ENCODE measurements at places on chromosomes 1 and 21.

GRCh38 chr1:202615501-202616354 lies 94.5 kb downstream of the SYT2 start:
- DNase-seq = no peak

DNA sequence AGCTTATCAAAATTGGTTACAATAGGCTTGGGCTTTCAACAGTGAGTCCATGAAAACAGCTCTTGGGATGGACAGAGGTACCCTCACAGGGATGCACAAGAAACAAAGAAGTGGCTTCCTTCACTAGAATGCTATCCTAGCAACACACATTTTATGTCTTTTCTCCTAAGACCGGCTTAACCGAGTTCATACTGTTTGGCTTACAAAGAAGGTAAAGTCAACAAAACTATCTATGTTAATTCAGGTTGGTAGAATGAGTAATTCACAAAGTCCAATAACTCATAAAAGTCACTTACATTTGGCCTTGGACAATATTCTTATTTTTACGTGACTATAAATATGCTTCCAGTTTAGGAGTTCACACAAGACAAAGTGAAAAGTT lies 9.0 kb downstream of the ERG start:
- DNase-seq = no peak

- DNase-seq = no peak
Observed at GRCh38 chr1:217014066-217014465, 290.8 kb upstream of the ESRRG start.

DNA sequence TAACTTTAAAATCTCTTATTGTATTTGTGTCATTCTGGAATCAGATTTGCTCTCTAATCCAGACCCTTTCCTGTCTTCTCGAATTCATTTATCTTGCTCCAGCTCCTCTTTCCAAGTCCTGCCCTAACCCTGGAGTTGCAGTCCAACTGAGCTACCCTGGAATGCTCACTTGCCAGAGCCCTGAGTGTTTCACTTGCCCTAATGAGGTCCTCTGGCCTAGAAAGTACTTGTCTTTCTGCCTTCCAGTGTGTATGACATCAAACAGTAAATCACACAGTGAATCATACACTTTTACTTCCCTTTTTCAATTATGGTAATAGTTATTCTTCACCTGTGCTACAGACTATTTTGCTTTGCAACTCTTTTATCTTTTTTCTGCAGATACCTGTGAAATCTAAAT lies 96.9 kb downstream of the NEK7 start:
- no peak for DNase-seq

DNA sequence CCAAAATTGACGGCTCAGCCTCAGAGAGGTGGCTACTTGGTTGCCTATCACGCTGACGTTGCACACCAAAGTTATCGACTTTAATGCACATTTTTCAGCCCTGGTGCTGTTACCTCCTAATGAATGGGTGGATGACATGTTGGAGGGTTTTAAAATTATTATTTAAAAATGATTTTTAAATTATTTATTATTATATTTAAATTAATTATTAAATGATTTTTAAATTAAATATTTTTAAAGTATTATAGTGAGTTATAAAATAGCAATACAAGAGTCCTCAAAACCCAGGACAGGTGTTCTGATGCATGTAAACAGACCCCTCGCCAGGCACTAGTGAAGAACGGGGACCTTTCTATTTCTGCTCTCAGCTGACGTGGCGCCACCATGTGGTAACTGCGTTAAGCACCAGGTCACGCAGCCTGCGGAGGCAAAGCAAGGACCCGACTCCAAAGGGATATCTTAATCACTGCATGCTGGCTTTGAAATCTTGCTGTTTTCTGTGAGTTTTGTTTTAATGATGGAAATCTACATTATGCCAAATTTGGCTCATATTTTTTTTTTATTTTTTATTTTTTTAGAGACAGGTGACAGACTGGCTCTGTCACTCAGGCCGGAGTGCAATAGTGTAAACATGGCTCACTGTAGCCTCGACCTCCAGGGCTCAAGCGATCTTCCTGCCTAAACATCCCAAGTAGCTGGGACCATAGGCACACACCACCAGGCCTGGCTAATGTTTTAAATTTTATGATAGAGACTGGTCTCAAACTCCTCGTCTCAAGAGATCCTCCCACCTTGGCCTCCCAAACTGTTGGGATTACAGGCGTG lies 22.6 kb downstream of the CASP9 start:
- peak; percentile 34 for DNase-seq

DNA sequence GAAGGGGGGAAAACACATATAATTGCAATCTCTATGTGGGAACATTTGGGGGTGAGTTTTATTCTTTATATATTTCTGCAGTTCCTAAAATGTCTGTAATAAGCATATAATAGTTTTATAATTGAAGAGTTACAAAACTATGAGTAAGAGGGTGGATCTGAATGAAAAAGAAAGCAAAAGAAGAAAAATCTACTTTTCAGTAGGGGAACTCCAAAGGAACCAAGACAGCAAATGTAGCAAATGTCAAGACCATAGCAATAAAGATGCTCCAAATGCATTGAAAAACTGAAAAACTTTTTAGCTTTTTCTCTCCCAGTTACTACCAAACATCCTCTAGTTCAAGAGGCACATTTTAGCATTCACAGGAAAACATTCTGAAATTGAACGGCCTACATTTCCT lies 434.8 kb downstream of the LMO4 start:
- DNase-seq = no peak

DNA sequence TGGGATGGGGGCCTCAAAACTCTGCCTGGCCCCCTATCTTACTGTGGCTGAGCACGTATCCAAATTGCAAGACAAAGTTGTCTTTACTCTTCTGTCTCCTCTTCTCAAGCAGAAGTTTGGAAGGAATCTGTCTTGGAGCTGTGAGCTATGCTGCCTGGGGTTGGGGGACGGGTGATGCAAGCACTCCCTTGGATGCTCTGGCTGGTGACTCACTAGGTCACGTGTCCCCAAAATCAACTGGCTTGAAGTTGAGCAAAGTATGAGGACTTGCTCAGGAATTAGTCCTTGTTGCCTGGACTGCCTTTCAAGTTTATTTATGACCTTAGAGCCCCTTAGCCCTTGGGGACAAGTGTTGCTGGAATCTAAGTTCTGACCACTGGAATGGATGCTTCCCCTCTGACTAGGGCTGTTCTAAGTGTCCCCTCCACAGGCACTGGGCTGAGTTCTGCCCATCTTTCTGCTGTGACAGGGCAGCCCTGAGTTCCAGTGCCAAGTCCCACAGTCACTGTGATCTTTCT lies 269.5 kb downstream of the HHAT start:
- DNase-seq = no peak

GRCh38 chr21:46131588-46131837 lies 23.9 kb downstream of the FTCD start:
- DNase-seq = no peak

- no peak for DNase-seq
Observed at GRCh38 chr1:20073256-20073655, 3.3 kb downstream of the PLA2G5 start.

- no peak for DNase-seq
Observed at GRCh38 chr1:235649368-235650163, at the start of gene GNG4. GNG4 (minus strand) TSS chr1:235649784; CDS start chr1:235583838, 65,946 bp downstream.

DNA sequence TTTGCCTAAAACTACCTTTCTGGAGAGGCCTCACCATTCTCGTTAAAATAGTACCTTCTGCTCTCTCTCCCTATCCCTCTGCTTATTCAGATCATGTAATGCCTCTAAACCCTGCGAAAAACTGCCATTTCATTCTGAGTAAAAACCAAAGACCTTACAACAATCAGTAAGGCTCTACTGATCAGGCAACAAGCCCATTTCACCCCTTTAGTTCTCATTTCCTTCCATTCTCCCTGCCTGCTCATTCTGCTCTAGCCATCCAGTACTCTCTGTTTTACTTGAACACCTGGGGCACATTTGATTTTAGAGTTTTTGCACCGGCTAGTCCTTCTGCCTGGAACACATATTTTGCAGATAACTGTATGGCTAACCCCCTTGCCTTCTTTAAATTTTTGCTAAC lies 187.8 kb downstream of the COQ8A start:
- no peak for DNase-seq

GRCh38 chr1:187655104-187655503 lies 826.4 kb downstream of the PLA2G4A start:
- DNase-seq = no peak

DNA sequence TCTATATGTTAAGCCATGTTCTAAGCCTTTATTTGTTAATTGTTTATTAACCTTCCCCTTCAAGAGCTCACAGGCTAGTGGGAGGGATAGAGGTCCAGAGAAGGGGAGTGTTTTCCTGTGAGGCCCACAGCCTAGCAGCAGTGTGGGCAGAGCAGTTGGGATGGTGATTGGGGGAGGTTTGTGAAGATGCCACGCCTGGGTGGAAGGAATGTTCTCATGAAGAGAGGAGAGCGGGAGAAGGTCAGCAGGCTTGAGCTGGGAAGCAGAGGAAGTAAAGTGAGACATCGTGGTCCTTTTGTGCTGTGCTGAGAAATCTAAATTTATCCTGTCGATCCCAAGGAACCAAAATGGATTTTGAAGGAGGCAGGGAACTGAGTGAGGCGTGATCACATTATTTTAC lies 42.6 kb downstream of the TRAPPC10 start:
- DNase-seq = no peak
